ENCODE measurements at places on chromosomes 12 and 14.

DNA sequence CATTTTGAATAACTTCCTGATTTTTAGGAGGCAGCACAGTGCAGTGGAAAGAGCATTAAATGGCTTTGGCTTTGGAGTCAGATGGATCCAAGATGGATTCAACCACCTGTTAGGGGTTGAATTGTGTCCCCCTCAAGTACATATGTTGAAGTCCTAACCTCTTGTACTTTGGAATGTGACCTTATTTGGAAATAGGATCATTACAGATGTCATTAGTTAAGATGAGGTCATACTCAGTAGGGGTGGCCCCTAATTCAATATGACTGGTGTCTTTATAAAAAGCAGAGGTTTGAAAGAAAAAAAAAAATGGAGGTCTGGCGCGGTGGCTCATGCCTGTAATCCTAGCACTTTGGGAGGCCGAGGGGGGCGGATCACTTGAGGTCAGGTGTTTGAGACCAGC, 18.8 kb downstream of the ATP5MC2 start:
- no peak for DNase-seq

GRCh38 chr14:74019408-74020137, 424 bp downstream of the BBOF1 start:
- DNase-seq, result no peak

- DNase-seq, result no peak
Observed at GRCh38 chr14:20302042-20302755, 3.6 kb downstream of the TTC5 start.

GRCh38 chr12:106289196-106289681, 13.3 kb upstream of the TCP11L2 start:
- no peak for DNase-seq

DNA sequence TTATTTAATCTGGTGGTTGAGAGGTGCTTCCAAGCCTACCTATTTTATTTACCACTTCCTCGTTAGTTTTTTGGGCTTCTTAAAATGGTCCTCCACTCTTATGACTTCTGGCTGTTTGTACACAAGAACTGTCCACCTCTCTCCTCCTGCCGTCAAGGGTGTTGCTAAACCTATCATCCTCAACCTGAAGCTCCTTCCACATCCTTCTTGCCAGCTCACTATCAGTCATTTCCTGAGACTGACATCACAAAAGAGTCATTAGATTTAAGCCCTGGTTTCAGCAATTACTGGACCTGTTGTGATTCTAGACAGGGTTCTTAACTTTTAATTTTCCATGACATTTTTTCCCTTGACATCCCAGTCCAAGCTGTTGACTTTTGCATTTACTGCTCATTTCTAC, 91.9 kb downstream of the BICD1 start:
- DNase-seq, result no peak

DNA sequence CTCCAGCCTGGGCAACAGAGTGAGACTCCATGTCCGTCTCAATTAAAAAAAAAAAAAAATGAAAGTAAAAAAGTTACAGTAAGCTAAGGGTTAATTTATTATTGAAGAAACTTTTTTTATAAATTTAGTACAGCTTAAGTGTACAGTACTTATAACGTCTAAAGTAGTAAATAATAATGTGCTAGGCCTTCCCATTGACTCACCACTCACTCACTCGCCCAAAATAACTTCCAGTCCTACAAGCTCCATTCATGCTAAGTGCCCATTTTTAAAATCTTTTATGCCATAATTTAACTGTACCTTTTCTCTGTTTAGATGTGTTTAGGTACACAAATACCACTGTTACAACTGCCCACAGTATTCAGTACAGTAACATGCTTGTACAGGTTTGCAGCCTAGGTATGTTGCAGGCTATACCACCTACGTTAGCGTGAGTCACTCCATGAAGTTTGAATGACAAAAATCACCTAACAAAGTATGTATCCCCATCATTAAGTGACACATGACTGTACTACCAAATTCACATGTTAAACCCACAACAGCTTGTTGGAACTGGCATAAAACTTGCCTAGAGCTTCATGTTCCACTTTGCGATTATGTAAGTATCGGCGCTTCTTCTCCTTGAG, 10.7 kb downstream of the KANSL2 start:
- no peak for DNase-seq

GRCh38 chr12:12979126-12979525, 20.9 kb downstream of the HEBP1 start:
- no peak for DNase-seq

GRCh38 chr12:114272605-114273004, 133.3 kb downstream of the TBX5 start:
- DNase-seq, result no peak

GRCh38 chr12:20863056-20863455, 52.6 kb downstream of the SLCO1B3 start:
- DNase-seq, result no peak

DNA sequence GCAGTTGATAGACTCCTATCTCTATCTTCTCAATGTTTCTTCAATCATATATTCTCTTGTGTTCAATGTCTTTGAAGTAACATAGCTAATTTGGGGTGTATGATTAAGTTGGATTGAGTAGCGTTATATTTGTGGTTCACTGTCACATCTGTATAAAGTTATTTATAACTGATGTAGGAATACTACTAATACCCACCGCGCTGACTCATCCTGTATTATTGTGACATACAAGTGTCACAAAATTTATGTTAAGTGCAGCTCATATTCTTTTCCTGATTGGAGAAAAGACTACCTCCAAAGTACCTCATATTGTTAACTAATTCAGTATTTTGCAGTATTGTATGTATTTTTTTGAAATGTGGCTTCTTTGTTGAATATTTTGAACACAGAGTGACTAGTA, 940.8 kb downstream of the SLC6A15 start:
- no peak for DNase-seq

DNA sequence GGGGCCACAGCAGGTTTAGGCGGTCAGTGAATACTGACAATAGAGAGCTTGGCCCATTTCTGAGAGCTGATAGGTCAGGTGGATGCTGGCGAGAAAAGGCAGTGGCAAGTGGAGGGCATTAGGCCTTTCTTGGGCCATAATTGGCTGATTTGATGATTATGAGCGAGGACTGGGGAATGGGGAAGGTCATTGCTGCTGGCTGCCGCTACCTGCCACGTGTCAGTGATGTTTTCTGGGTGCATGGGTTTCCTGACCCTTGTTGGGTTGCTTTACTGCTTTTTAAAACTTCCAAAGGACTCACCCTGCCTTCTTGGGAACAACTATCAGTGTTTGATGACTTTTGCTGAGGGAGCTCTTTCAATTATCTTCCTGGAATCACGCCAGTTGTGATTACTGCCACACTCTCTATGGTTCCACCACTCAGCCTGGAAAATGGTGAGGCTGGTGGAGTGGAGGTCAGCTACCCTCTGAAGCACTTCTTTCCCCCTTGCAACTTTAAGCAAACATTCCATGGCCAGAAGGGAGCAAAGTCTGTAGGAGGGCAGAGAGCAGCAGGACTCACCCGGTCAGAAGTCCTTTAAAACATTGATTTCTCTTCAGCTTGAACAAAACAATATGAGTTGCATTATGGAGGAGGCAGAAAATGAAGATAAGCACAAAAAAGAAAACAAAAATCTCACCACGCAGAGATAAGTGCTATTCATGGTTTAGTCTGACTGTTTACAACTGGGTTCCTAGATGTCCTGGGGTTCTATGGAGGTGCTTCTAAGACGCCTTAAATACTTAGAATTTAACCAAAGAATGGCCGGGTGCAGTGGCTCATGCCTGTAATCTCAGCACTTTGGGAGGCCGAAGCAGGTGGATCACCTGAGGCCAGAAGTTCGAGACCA, 12.1 kb upstream of the SLC10A1 start:
- no peak for DNase-seq

DNA sequence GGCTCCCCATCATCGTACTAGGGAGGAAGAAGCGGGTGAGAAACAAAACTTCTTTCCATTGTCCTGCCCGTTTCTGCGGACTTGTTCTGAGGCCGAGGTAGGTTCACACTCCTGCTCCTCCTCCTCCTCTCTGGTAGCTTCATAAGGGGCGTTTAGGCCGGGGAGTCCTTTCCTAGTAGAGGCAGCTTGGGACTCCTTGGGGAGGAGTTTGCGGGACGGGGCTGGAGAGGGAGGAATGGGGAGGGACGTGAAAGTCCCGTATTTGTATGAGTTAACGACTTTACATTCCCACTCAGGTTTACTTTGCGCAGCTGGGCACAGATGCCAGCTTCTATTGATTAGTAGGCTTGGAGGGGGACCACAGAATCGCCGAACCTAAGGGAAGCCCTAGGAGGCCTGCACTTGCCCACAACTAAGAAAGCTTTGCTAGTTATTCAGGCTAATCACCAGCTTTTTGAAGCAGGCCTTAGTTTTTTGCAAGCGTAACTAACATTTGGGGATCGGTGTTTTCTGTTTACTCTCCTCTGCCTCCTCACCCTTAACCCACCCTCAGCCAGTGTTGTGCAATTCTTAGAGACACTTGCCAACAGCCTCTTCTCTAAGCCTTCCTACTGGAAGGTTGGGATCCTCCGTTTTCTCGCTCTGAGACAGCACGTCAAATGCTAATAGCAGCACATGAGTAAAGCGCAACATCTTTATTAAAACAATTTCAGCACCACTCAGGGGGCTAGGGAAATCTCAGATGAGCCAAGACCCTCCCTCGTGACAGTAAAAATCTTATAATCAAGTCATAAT, 499 bp downstream of the RNASE4 start:
- no peak for DNase-seq

DNA sequence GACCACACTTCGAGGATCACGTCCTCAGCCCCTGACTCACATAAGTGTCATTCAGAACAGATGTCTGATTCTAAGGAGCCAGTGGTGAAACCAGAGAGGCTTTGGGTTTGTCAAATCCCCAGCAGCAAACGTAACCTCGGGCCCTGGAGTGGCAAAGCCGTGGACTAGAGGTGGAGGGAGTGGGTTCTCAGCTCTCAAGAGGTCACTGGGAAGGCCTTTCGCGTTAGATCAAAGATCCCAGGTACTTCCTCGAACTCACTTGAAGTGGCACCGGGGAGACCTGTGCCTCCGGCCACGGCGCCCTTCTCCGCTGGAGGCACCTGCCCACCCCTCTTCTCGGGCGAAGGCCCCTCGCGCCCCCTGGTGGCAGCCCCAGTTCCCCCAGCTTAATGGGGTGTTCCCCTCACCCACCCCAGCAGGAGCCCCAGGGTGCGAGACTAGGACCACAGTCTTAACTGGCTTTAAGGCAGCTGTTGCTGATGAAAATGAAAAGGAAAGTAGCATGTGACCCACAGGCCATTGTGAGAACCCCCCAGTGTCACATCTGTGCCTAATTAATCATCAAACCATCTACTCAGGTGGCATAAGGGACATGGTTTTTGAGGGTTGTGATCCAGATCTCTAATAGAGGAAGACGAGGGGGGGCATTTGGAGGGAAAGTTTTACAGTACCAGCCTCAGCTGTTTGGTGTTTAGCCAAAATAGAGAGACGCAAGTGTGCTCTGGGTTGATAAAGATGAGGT, 672 bp upstream of the ESR2 start:
- no peak for DNase-seq

All from GOT3 (cell line).